Activated CD4-positive, CD25-positive, alpha-beta regulatory T cell treated with anti-CD3 and anti-CD28 coated beads, Interleukin-2, amount 50 U/mL, for 72 hours (primary cell): ENCODE measurements at places on chromosomes 7 and 10.

DNA sequence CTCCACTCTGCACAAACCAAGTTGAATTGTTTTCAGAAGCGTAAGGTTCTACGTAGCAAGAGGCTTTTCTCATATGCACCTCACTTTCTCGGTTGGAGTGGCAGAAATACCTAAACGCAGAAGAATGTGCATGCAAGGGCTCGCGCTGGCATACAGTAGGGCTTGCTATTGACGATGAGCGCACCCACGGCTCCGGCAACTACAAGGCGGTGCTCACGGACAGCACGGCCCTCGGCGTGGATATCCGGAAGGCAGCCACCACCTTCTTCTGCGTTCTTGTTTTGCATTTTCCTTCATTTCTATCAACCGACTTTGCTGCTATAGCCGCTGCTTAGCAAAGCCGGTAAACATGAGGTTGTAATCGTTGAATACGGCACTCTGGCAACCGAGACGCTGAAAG lies 51.1 kb upstream of the UBE3C start:
- DNase-seq: no peak

- DNase-seq: peak; percentile 24
Observed at GRCh38 chr7:149828357-149829309, 9.5 kb upstream of the ZNF862 start.

- no peak for DNase-seq
Observed at GRCh38 chr7:134174795-134175261, 47.7 kb downstream of the LRGUK start.

- DNase-seq: no peak
Observed at GRCh38 chr10:14822879-14823755, 14.7 kb downstream of the CDNF start.

- no peak for DNase-seq
Observed at GRCh38 chr10:19654576-19654975, 161.7 kb upstream of the PLXDC2 start.

- DNase-seq: no peak
Observed at GRCh38 chr7:84647797-84648757, 453.5 kb upstream of the SEMA3A start.

- no peak for DNase-seq
Observed at GRCh38 chr7:89312551-89312950, 517.0 kb upstream of the TEX47 start.

- no peak for DNase-seq
Observed at GRCh38 chr10:50988792-50989191, 85.5 kb upstream of the PRKG1 start.

- no peak for DNase-seq
Observed at GRCh38 chr10:17235136-17235535, 7.1 kb downstream of the VIM start.

GRCh38 chr7:142607351-142607750 lies 141.9 kb upstream of the PRSS1 start:
- DNase-seq: no peak

DNA sequence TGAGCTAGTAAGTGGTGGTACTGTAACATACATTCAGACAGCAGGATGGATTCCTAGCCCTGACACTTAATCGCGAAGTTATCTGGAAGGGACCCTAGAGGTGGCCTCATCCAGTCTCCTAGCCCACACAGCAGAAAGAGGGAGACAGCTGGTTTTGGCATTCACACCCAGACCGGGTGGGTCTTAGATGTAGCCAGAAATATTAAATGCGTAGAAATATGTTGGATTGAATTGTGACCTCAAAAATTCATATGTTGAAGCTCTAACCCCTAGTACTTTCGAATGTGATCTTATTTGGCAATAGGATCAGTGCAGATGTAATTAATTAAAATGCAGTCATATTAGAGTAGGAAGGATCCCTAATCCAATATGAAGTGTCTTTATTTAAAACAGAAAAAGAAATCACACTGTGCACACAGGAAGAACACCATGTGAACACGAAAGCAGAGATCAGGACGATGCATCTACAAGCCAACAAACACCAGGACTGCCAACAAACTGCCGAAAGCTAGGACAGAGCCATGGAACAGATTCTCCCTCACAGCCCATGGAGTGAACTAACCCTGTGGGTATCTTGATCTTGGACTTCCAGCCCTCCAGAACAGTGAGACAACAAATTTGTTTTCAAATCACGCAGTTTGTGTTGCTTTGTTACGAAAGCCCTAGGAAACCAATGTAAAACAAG lies 2.9 kb upstream of the XPNPEP1 start:
- DNase-seq: no peak

- no peak for DNase-seq
Observed at GRCh38 chr7:34073676-34074075, 168.3 kb downstream of the BMPER start.

GRCh38 chr7:31074403-31075085 lies 22.4 kb downstream of the ADCYAP1R1 start:
- DNase-seq: no peak

- DNase-seq: no peak
Observed at GRCh38 chr7:36615852-36616540, 108.3 kb downstream of the AOAH start.

- DNase-seq: no peak
Observed at GRCh38 chr10:8225187-8225586, 170.7 kb downstream of the GATA3 start.

- DNase-seq: peak; percentile 31
Observed at GRCh38 chr10:18658271-18659124, 733 bp upstream of the ARL5B start.

DNA sequence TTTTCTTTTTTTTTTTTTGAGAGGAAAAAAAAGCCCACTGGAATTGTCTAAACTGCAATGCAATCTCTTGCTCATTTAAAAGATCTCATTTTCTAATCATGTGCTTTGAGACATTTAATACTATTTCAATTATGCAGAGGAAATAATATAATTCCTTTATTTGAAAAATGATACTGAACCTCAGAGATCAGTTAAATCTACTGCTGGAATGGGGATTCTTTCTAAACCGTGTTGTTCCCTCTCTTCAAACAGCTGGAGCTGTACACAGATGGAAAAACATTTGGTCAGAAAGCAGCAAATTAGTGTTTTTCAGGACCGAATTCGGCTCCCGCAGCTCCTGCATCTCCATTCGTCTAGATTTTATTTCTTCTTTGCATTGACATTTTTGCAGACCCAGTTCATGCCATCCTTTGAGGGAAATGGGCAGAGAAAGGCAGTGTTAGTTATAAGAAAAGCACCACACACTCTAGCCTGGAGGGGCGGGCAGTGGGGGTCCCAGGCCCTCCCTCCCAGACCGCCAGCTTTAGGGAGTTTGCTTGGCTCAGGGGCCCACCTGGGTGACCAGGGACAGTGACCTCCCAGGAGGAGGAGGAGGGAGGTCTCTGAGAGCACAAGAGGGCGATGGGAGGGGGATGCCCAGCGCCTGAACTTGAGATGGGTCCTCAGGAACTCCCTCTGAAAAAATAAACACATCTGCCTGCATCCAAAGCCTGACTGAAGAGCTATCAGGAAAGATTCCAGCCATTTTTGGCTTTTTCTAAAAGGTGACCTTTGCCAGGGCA lies 32.4 kb downstream of the TRIM8 start:
- no peak for DNase-seq

DNA sequence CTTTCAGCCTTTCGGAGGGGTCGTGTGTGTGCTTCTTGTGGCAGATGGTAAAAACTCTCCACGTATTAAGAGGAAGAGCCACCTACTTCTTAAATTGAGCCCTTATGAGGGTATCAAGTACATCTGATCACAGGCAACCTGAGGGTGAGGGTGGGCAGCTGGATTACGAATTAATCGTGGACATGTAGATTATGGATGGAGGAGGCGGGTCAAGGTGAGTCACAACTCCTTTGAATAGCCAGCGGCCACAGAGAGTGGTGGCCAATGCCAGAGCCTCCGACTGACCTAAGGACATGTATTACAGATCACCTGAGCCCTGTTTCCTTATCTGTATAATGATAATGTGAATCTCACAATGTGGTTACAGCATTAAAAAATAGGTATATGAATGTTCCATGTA lies 1083.9 kb downstream of the SORCS3 start:
- DNase-seq: no peak

DNA sequence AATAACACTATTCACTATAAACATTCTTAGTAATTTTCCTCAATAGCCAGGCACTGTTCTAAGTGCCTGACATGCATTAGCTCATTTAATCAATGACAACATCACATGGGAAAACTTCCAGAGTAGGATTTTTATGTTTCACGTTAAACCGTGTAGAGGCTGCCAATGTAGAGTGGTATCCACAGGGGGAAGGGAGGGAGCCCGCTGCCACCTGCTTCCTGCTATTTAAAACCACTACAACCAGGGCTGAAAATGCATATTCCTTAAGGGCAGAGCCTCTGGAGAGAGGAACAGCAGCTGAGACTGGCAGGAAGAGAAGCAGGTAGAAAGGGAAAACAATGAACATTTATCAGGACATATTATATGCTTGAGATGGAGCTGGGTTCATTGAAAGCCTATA lies 684.3 kb upstream of the AUTS2 start:
- no peak for DNase-seq

DNA sequence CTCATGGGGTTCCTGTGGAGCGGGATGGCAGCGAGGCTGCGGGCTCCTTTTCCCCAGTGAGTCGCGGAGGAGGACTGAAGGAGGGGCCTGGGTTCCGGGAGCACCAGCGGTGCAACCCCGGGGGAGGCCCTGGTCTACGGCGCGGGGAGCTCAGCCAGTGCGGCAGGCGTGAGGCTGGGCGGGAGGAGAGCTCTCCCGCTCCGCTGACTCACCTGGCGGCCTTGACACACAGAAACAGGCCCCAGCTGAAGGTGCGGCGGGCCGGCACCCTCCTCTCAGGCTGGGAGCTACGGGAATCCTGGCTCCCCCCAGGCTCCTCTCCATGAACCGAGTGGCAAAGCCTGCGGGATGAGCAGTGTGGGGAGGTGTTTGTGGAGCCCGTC lies 6.8 kb upstream of the NOM1 start:
- no peak for DNase-seq

DNA sequence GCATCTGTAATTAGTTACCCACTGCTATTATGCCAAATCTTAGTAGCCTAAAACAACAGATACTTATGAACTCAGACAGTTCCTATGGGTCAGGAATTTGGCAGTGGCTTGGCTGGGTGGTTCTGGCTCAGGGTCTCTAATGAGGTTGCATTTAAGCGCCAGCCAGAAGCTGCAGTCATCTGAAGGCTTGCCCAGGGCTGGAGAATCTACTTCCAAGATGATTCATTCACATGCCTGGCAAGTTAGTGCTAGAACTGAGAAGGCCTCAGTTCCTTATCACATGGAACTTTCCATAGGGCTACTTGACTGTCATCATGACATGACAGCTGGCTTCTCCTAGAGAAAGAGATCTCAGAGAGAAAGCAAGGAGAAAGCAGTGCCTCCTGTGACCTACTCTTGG lies 121.3 kb downstream of the AVL9 start:
- no peak for DNase-seq

DNA sequence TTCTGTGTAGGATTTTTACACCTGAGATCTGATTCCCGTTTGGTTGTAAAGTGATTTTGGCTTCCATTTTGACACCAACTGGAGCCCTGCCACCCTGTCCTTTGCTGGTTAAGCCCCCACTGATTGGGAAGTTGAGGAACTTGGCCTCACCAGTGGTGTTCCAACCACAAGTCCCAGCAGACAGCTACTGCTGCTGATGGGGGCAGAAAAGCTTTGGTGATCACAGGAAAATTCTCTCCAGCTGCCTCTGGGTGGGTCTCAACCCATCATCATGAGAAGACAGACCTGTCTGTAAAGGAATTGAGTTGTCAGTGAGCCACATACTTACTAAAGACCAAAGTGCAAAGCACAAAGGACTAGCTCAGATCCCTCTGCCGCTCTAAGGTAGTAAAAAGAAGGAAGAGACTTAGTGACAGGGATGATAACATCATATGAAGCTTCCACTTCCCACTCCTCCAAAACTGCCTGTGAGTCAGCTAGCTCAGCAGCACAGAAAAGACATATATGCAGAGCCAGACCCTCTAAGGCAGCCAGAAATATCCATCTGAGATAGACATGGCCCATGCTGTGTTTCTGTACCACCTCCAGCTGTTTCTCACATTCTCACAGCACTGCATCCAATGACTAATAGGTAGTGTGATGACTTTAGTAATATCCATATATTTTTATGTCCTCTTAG lies 22.4 kb upstream of the LRRC17 start:
- DNase-seq: no peak

- no peak for DNase-seq
Observed at GRCh38 chr7:148050492-148051158, 539.9 kb upstream of the C7orf33 start.

DNA sequence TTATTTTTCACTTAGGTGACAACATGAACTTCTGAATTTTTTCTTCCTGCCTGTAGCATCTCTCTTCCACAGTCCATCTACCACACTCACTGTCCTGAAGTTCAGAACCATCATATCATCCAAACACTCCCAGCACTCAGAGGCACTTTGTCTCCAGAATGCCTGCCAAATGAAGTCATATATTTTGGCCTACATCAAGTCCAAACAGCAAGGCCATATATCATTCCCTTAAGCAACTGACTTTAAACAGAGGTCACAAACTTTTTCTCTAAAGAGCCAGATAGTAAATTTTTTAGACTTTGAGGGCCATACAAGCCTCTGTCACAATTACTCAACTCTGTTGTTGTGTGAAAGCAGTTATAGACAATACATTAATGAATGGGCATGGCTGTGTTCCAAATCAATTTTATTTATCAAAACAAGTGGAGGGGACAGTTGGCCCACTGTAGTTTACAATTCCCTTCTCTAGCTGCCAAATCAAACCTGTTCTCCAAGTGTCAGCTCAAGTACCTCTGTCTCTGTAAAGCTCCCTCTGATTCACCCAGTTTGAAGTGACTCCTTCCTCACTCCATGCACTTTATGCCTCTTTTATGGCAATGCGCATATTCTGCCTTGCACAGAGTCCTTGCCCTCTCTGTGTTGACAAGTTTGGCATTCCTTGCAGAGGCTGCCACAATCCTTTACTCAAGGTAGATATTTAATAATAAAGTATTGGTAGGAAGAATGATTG lies 305.7 kb downstream of the FZD1 start:
- DNase-seq: no peak

DNA sequence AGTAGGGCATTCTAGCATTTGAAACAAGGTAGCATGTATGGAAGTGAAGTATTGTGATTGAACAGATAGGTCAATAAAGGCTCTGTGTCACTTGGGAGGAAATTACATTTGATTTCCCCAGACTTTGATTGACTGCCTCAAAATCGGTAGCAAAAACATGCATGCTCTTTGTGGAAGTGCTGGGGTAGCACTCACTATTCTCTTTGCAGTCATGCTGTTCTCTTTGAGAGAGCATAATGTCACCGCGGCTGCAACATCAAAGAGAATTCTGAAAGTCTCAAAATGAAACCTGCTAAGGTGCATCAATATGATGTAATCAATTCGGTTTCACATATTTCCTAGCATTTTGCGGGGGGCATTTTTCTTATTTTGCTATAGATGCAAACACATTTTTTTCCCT lies 64.2 kb downstream of the ARMC3 start:
- no peak for DNase-seq

DNA sequence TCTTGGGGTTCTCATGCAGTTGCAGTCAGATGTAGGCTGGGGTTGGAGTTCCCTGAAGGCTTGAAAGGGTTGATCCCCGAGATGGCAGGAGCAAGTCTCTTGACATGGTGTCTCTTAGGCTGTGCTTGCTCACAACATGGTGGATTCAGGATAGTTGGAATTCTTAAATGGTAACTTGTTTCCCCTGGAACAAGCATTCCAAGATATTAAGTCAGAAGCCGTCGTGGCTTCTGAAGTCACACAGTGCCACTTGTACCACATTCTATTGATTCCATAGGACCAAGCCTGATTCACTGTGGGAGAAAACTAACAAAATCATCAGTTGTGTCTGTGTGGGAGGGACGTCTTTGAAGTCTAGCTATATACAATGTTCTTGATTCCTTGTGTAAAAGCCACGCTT lies 3.5 kb upstream of the SLC35B4 start:
- DNase-seq: no peak

GRCh38 chr7:22980422-22980821 lies 33.5 kb downstream of the HYCC1 start:
- no peak for DNase-seq
